Fibroblast of lung (primary cell): ENCODE measurements at places on chromosomes 11 and 22. TPM values are rescaled to one million over a fixed set of nuclear protein-coding genes. Genes with fewer than 3 reads are reported as not detected.
A peak's percentile ranks its signal among the peaks of the same experiment; 100 is the strongest.

BTG4 gene
- under 0.01 and 0.33 TPM in 2 replicates for total RNA-seq

HTR3A gene
- total RNA-seq, result not detected in 2 replicates

- H3K4me1 ChIP-seq, result no peaks in the 10 kb centered on the region
- H3K27ac ChIP-seq, result no peak overlapping the region
- no peak overlapping the region for H3K4me3 ChIP-seq
- peaks cover 13% of the 10 kb centered on the region for H3K27me3 ChIP-seq
These were observed 4.9 kb downstream of the MYRF start for GRCh38 chr11:61757213-61757862.

FAM181B gene
- 0.17 TPM in 1 of 2 replicates, not detected in the other for total RNA-seq

DNA sequence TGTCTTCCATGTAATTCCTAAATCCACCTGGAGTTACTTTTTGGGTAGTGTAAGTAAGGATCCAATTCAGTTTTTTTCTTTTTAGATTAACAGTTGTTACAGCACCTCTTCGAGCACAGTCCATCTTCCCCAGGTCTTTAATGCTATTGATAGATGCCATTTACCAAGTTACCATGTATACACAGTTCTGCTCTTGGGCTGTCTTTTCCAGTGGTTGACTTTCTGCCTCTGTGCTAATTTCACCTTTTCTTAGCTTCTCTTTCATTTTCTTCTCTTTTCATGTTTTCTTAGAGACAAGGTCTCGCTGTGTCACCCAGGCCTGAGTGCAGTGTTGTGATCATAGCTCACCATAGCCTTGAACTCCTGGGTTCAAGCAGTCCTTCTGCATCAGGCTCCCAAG lies 12.0 kb downstream of the ATXN10 start:
- H3K4me1 ChIP-seq, result peaks cover 33% of the 10 kb centered on the region
- H3K27ac ChIP-seq, result no peak overlapping the region
- no peaks in the 10 kb centered on the region for H3K27me3 ChIP-seq
- no peak for DNase-seq
- H3K4me3 ChIP-seq, result no peak overlapping the region
- H3K36me3 ChIP-seq, result no peaks in the 10 kb centered on the region

DNA sequence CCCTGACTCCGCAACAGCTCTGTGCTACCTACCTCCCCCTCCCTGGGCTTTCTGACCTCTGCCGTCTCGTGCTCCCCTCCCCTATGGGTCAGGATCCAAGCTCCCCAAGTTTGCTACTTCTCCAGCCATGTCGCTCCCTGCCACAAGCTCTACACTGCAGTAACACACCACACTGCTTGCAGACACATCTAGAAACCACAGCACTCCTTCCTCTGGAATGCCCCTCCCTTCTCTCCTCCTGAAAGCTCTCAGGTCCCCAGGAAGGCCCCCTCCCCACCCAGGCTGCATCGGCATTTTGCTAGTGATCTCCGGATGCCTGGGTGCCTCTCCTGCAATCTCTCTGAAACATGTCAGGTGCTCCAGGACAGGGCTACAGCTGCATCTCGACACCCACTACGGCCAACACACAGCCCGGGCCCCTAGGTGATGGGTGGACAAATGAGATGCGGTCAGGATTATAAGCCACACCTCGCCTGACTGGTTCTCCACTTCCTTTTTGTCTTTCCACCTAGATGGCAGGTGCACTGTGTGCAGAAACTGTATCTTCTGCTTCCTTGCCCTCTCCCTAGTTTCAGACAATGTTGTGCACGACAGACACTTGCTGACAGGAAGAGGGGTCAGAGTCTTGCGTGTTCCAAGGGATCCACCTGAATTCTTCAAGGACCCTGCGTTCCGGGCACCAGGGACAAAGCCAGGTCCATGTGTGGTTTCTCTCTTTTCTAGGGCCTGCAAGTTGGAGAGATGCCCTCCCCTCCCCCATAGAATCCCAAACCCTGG lies 22.9 kb downstream of the RPUSD4 start:
- H3K4me3 ChIP-seq, result no peak overlapping the region
- peaks cover 9% of the 10 kb centered on the region for H3K36me3 ChIP-seq
- H3K27me3 ChIP-seq, result no peaks in the 10 kb centered on the region
- no peak overlapping the region for H3K27ac ChIP-seq
- no peak for DNase-seq

SCN2B gene
- 4.9 and 7.3 TPM in 2 replicates for total RNA-seq

ANO5 gene
- 0.77 and 4.1 TPM in 2 replicates for total RNA-seq

DNA sequence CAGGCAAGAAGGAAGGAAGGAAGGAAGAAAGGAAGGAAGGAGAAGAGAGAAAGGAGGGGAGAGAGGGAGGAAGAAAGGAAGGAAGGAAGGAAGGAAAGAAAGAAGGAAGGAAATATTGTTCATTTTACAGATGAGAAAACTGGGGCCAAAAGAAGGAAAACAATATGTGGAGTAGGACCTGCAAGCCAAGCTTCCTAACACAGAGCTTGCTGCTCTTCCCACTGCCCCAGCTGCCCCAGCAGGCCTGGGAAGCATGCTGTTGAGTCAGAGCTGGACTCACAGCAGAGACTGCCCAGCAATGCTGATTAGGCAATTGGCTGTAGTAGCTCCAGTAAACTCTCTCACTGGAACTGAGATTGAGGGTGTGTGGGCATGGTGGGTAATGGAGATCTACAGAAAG lies 42.6 kb upstream of the SMCO4 start:
- H3K27me3 ChIP-seq, result peaks cover 2% of the 10 kb centered on the region
- H3K36me3 ChIP-seq, result no peaks in the 10 kb centered on the region
- no peak overlapping the region for H3K4me3 ChIP-seq
- no peak overlapping the region for H3K27ac ChIP-seq
- no peaks in the 10 kb centered on the region for H3K4me1 ChIP-seq

DNA sequence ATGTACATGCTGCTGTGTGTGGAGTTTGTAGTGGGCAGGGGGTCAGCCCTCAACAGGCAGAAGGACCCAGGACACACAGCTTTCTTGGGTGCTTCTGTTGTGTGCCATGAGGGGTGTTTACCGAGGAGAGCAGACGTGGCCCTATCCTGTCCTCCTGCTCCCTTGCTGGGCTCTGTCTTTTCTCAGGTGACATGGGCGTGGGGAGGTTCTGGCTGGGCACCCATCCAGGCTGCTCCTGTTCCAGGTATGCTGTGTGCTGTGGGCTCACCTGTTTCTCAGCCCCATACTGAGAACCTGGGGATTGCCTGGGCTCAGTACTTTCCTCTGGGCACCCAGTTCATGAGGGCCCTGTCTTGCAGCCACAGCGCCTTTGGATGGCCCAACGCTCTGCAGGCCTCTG lies 23.3 kb downstream of the MICALL1 start:
- peaks cover 51% of the 10 kb centered on the region for H3K36me3 ChIP-seq
- peaks cover 28% of the 10 kb centered on the region for H3K4me1 ChIP-seq
- H3K4me3 ChIP-seq, result no peak overlapping the region
- no peak overlapping the region for H3K27ac ChIP-seq

DNA sequence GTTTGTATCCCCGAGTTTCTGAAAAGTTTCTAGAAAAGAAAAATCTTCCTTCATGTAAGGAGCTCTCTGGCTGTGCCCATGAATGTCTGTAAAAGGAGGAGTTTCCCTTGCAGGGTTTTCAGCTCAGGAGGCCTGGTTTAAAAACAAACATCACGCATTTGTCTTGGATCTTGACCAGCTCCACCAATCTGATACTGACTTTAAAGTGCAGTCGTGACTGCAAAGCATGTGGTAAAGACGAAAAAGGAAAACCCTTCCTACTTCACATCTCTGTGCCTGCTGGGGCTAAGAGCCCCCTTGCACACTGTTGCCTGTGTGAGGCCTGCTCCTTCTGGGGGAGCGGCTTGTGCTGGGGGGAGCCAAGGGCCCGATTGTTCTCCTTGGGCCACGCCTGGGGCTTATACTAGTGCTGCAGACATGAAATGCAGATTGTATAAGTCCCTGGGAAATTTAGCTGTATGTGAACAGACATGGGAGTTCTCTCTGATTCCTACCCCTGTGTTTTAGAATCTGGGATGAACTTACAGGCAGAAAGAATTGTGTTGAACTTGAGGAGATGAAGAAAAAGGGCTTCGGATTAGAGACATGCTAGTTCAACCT lies 62.1 kb downstream of the ADAMTS15 start:
- H3K4me3 ChIP-seq, result no peak overlapping the region
- H3K27me3 ChIP-seq, result no peaks in the 10 kb centered on the region
- no peaks in the 10 kb centered on the region for H3K36me3 ChIP-seq
- peak; percentile 71 for DNase-seq

DNA sequence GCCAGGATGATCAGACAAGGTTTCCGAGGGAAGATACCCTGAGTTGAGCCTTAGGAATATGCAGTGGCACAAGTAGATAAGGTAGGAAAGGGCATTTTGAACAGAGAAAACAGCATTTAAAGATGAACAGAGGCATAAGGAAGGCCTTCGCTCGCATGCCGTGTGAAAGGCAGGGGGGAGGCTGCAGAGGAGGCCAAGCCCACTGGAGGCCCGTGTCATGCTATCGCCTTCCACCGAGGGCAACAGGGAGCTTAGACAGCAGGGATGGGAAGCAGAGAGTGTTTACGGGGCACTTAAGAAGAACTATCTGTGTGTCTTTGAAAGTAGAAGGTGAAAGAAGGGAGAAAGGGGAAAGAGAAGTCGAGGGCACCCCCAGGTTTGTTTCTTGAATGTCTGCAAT lies 148.3 kb downstream of the PKNOX2 start:
- peaks cover 3% of the 10 kb centered on the region for H3K27me3 ChIP-seq
- H3K4me1 ChIP-seq, result no peaks in the 10 kb centered on the region
- no peak overlapping the region for H3K27ac ChIP-seq

- no peak for DNase-seq
- H3K4me1 ChIP-seq, result peaks cover 8% of the 10 kb centered on the region
- no peaks in the 10 kb centered on the region for H3K27me3 ChIP-seq
These were observed 578 bp upstream of the NUP160 start for GRCh38 chr11:47848700-47849155.

- H3K4me1 ChIP-seq, result peaks cover 10% of the 10 kb centered on the region
- H3K36me3 ChIP-seq, result no peaks in the 10 kb centered on the region
- H3K4me3 ChIP-seq, result no peak overlapping the region
- no peak for DNase-seq
These were observed 40.9 kb downstream of the SERPINH1 start for GRCh38 chr11:75602951-75603350.

DNA sequence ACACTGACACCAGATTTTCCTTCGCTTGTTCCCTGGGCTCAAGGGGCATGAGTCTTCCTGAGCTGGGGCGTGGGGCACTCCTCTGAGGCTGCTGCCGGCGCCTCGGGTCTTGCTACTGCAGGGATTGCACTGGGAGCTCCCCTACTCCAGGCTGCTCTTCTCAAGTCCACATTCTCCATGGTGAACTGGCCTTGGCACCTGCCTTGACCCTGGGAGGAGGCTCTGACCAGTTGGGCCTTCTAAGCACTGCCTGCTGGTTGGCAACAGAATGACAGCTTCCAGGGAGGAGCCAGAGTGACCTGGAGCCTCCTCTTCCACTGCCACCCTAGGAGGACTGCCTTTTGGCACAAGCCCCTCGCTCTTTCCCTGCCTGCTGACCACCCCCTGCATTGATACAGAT lies 9.5 kb downstream of the FREY1 start:
- no peak for DNase-seq
- H3K4me3 ChIP-seq, result no peak overlapping the region
- no peaks in the 10 kb centered on the region for H3K36me3 ChIP-seq

DNA sequence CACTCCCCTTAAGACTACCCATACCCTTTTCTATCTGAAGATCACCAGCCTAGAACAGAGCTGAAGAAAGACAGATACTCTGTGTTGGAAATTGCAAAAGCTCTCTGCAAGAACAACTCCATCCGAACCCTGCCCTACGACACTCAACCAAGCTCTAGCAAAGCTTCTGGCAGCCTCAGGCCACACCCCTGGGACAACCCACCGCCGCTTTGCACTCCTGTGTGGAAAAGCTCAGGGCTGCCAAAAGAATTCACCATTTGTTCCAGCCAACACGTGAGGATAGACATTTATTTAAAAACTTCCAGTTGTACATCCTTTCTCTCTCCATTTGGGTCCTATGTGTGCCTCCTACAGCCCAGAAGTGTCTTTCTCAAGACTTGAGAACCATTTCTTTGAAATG lies 62.4 kb upstream of the CD5 start:
- H3K27me3 ChIP-seq, result no peaks in the 10 kb centered on the region
- H3K27ac ChIP-seq, result no peak overlapping the region
- H3K4me3 ChIP-seq, result no peak overlapping the region
- no peaks in the 10 kb centered on the region for H3K4me1 ChIP-seq
- no peak for DNase-seq

GRCh38 chr22:19201869-19202798 lies 23.6 kb upstream of the SLC25A1 start:
- no peak overlapping the region for H3K4me3 ChIP-seq
- DNase-seq, result no peak
- no peaks in the 10 kb centered on the region for H3K36me3 ChIP-seq
- H3K27ac ChIP-seq, result no peak overlapping the region
- H3K27me3 ChIP-seq, result no peaks in the 10 kb centered on the region

PANX1 gene
- total RNA-seq, result 38.5 and 54.5 TPM in 2 replicates

SAMM50 gene
- total RNA-seq, result 32.9 TPM in 2 replicates

- DNase-seq, result no peak
- no peak overlapping the region for H3K4me3 ChIP-seq
- no peaks in the 10 kb centered on the region for H3K36me3 ChIP-seq
- peaks cover 11% of the 10 kb centered on the region for H3K4me1 ChIP-seq
These were observed 3.4 kb downstream of the LRP4 start for GRCh38 chr11:46914910-46915309.

DNA sequence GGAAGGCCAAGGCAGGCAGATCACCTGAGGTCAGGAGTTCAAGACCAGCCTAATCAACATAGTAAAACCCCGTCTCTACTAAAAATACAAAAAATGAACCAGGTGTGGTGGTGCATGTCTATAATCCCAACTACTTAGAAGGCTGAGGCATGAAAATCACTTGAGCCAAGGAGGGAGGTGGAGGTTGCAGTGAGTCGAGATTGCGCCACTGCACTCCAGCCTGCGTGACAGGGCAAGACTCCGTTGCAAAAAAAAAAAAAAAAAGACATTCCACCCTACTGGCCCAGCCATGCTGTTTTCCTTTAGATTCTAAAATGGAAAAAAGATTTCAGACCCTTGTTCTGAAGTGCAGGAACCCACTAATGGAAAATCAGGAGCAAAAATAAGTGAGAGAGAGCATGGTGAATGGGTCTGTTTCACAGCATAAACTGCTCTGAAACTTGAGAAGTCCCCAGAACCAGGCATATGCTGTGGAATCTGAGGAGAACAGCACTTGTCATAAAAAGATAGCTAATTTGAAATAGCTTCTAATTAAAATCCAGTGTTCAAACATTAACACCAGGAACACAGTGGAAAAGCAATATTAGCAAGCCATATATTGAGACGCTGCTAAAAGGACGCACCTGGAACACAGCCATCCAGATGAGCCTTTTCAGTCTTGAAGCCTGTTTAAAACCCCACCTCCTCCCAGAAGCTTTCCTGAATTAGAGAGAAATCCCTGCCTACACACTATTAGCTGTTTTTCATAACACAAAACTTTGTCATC lies 66.3 kb upstream of the CHRM4 start:
- no peak overlapping the region for H3K27ac ChIP-seq
- no peak overlapping the region for H3K4me3 ChIP-seq
- no peaks in the 10 kb centered on the region for H3K4me1 ChIP-seq
- DNase-seq, result peak; percentile 19
- H3K27me3 ChIP-seq, result no peaks in the 10 kb centered on the region

GRCh38 chr22:38129856-38130255 lies 19.4 kb upstream of the BAIAP2L2 start:
- DNase-seq, result no peak
- peaks cover under 1% of the 10 kb centered on the region for H3K4me1 ChIP-seq
- no peak overlapping the region for H3K4me3 ChIP-seq
- H3K27me3 ChIP-seq, result no peaks in the 10 kb centered on the region

GRCh38 chr22:38171927-38172831 lies 9.5 kb downstream of the PLA2G6 start:
- no peak overlapping the region for H3K27ac ChIP-seq
- no peak overlapping the region for H3K4me3 ChIP-seq
- H3K4me1 ChIP-seq, result peaks cover 13% of the 10 kb centered on the region
- H3K36me3 ChIP-seq, result no peaks in the 10 kb centered on the region

GRCh38 chr11:83255366-83255765 lies 30.8 kb downstream of the CCDC90B start:
- no peaks in the 10 kb centered on the region for H3K27me3 ChIP-seq
- peaks cover 6% of the 10 kb centered on the region for H3K4me1 ChIP-seq
- peaks cover 3% of the 10 kb centered on the region for H3K36me3 ChIP-seq
- no peak overlapping the region for H3K27ac ChIP-seq
- H3K4me3 ChIP-seq, result no peak overlapping the region
